ENCODE measurements at places on chromosomes 1 and 21. TPM values are rescaled to one million over a fixed set of nuclear protein-coding genes. Genes with fewer than 3 reads are reported as not detected.

NBPF1 gene
- 23.5 TPM for total RNA-seq

ERMAP gene
- total RNA-seq = 10.9 TPM

ZDHHC18 gene
- 34.4 TPM for total RNA-seq

RIPK4 gene
- 80.5 TPM for total RNA-seq

UTS2 gene
- not detected for total RNA-seq

ZNF683 gene
- not detected for total RNA-seq

GDAP2 gene
- 9.1 TPM for total RNA-seq

FAM78B gene
- total RNA-seq = 0.26 TPM

GPR61 gene
- not detected for total RNA-seq

AMY2A gene
- total RNA-seq = 3.2 TPM

LRRC39 gene
- total RNA-seq = not detected

OR2G3 gene
- not detected for total RNA-seq

NBPF10 gene
- 1.1 TPM for total RNA-seq

AGT gene
- total RNA-seq = not detected

Data from esophagus squamous epithelium (tissue), 5 donors.